ENCODE measurements at places on chromosomes 1 and 21.

DNA sequence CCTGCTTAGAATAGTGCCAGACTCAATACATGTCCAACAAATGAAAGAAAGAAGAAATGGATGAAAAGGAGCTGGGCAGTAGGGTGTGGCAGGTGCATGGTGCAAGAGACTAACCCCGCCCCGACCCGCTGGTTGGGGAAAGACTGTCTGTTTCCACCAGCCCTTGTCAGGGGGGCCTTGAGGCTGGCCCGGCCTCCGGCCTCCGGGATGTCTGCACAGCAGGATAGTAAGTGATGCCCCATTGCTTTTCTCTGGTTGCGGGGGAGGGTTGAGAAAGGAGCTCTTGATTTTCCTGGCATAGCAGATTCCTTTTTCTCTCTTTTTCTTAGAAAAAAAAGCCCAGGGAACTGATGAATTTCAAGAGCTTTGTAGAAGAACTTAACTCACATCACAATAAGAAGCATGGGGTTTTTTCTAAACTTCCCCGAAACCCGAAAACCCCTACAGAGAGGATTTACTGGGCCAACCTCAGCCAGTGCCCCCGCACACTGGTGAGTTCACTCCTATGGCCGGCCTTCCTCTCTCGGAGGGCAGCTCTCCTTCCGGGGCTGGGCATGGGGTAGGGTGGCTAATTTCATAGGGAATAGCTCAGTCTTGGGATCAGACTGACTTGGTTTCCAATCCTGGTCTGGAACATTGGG, 12.5 kb upstream of the TTC22 start:
- no peak overlapping the region for H3K4me3 ChIP-seq
- peaks cover 19% of the 10 kb centered on the region for H3K4me1 ChIP-seq
- no peak overlapping the region for H3K27ac ChIP-seq
- H3K36me3 ChIP-seq, result no peaks in the 10 kb centered on the region
- no peaks in the 10 kb centered on the region for H3K27me3 ChIP-seq
- peak; percentile 38 for DNase-seq

- H3K4me3 ChIP-seq, result peak within 1 kb of the TSS; percentile 88
- DNase-seq, result peak; percentile 85
- H3K4me1 ChIP-seq, result peaks cover 41% of the 10 kb centered on the region
- H3K27ac ChIP-seq, result peak within 1 kb of the TSS; percentile 99
Measured at GRCh38 chr1:214551436-214552173, at the start of gene PTPN14. TSS of gene PTPN14 (minus strand) at chr1:214551602. CDS start at chr1:214464803, 86,799 bp downstream.

GRCh38 chr1:44531785-44532566, 126.9 kb downstream of the RNF220 start:
- DNase-seq, result no peak
- no peak overlapping the region for H3K4me3 ChIP-seq
- no peak overlapping the region for H3K27ac ChIP-seq
- peaks cover 9% of the 10 kb centered on the region for H3K27me3 ChIP-seq
- H3K36me3 ChIP-seq, result no peaks in the 10 kb centered on the region

GRCh38 chr1:15472587-15472986, 3.3 kb upstream of the CELA2B start:
- no peak overlapping the region for H3K27ac ChIP-seq
- H3K36me3 ChIP-seq, result no peaks in the 10 kb centered on the region
- H3K4me1 ChIP-seq, result no peaks in the 10 kb centered on the region
- H3K4me3 ChIP-seq, result no peak overlapping the region

DNA sequence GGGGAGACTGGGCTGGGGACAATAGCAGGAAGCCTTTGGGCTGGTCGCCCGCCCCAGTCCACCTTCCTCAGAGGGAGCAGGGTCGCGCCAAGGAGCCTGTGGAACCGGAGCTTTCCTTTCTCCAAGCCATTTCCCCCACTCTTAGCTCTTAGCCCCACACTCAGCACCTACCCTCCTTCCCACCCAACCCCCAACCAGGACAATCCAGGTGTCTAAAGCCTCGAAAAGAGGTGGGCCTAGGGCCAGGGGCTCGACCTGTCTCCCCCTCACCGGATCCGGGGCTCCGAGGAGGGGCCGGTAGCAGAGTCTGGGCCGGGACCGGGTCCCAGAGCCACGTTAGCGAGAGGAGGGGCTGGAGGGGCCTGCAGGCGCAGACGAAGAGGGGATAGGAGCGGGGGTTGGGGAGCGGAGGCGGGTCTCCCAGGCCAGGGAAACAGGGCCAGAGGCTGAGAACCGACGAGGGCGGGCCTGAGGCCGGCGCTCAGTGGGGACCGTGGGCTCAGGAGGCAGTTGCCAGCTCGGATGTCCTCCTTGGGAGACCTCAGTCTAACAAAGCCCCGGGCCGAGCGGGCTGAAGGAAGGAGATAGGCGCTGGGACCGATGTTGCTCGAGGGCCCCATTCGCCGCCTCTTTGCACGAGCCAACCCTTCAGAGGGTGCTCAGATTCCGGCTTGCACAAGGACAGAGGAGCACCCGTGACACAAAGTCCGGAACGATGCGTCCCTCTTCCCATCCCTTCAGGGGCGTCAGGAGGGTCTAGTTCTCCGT, 943 bp downstream of the SEMA6C start:
- DNase-seq, result no peak
- peaks cover 27% of the 10 kb centered on the region for H3K4me1 ChIP-seq
- H3K36me3 ChIP-seq, result peaks cover 5% of the 10 kb centered on the region
- H3K4me3 ChIP-seq, result peak overlapping the region; percentile 91
- H3K27ac ChIP-seq, result peak overlapping the region; percentile 9
- no peaks in the 10 kb centered on the region for H3K27me3 ChIP-seq
